ENCODE measurements at places on chromosomes 4 and X.

DNA sequence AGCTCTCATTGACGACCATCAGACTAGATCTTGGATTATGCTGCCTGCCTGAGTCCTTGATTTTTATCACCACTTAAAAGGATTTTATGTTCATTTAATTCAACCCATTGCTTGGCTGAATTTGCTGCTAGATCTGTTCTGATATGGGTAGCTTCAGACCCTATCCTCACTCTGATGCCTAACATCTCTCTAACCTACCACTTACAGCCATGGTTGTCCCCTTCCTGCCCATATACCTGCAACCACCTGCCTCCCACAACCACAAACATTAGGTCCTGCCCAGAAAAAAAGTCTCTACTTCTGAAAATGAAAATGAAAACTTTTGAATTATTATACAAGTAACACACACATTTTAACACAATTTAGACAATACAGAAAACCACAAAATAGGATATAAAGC is 310.8 kb downstream of the HNRNPD start:
- no peak for DNase-seq

- no peak for DNase-seq
These were observed 37.7 kb downstream of the ANTXR2 start for GRCh38 chr4:80035336-80035735.

GRCh38 chr4:41832961-41833360 is 84.4 kb upstream of the PHOX2B start:
- no peak for DNase-seq

GRCh38 chrX:16785247-16786138 is 773 bp upstream of the TXLNG start:
- DNase-seq, result no peak

DNA sequence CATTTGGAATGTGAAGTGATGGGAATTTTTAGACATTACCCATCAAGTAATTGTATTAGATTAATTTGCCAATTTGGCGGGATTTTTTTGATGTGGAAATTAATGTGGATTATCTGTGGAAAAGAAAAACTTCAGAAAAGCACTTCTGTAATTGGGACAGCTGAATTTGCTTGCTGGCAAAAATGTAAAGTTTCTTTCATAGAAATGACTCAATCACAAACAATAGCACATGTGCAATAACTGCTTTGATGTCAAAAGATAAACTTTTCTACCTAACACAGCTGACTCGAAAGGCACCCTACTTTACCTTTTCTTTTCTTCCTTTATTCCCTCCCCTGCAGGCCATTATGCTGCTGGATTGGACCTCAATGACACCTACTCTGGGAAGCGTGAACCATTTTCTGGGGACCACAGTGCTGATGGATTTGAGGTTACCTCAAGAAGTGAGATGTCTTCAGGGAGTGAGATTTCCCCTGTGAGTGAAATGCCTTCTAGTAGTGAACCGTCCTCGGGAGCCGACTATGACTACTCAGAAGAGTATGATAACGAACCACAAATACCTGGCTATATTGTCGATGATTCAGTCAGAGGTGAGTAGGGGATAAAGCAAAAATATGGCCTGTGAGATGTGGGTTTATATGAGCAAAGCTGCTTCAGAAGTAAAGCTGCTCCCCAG is 1.4 kb downstream of the AREG start:
- no peak for DNase-seq

- DNase-seq, result no peak
These were observed 43.5 kb downstream of the ASIC5 start for GRCh38 chr4:155822572-155822971.

DNA sequence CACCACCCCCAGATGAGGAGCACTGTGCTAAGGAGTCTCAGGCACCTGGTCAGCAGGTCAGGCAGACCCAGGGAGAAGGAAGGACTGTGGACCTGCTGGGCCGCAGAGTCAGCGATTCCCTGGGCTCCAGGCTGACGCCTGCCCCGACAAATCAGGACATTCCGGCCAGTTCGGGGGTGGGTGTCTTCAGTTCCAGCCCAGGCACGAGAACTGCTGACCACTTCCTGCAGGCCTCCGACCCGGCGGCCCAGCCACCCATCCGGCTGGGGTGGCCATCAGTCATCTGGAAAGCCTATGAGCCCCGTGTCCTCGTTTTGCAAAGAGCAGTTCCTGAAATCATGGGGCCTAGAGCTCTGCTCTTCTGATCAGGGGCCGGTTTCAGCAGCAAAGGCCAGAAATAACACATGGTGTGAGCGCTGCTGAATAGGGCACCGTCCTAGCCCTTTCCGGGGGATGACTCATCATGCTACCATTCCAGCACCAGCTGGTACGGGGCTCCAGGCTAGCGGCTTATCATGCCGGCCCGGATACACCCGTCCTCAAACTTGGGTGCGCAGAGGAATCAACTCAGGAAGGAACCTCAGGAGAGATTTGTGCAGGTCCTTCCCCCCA is 7.8 kb upstream of the SH3TC1 start:
- DNase-seq, result no peak

Data from stimulated activated naive CD4-positive, alpha-beta T cell (primary cell).